ENCODE measurements at places on chromosomes 1 and 21. TPM values are rescaled to one million over a fixed set of nuclear protein-coding genes. Genes with fewer than 3 reads are reported as not detected.

Gene MCM3AP
- total RNA-seq = 107 TPM

Gene RIPPLY3
- total RNA-seq = 0.20 TPM

Gene SYT14
- total RNA-seq = 0.06 TPM

Gene LINGO4
- total RNA-seq = 0.09 TPM

Gene BEST4
- 0.37 TPM for total RNA-seq

Gene ASPM
- 1.3 TPM for total RNA-seq

Gene TFF3
- 1,342 TPM for total RNA-seq

Gene SLC5A9
- total RNA-seq = 15.2 TPM

Gene CFHR4
- not detected for total RNA-seq

Gene ANKRD45
- 0.69 TPM for total RNA-seq

Gene NBL1
- 154 TPM for total RNA-seq

Gene CCDC27
- not detected for total RNA-seq

Gene CFAP45
- total RNA-seq = 0.37 TPM

Gene SASS6
- 2.8 TPM for total RNA-seq

Gene C1orf141
- total RNA-seq = not detected

Gene CCDC17
- total RNA-seq = 2.8 TPM
